ENCODE measurements at places on chromosomes 3 and 15.
A peak's percentile ranks its signal among the peaks of the same experiment; 100 is the strongest.

DNA sequence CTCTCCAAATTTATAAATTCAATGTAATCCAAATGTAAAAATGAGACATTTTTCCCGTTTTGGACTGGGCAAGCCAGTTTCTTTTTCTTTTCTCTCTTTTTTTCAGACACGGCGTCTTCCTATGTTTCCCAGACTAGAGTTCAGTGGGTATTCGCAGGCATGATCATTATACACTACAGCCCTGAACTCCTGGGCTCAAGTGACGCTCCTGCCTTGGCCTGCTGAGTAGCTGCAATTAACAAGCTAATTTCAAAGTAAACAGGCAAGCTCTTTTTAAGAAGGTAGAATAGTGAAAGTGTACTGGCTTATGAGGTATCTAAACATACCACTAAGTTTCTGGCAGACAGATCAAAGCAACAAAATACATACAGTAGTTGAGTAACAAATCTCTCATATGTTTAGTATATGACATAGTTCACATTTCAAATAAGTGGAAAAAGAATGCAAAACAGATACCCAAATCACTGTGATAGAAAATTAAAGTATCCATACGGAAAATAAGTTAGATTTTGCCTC, 13.5 kb downstream of the HIGD1A start:
- DNase-seq, result peak; percentile 36

- DNase-seq, result no peak
Measured at GRCh38 chr3:31370380-31370666, 162.4 kb upstream of the STT3B start.

DNA sequence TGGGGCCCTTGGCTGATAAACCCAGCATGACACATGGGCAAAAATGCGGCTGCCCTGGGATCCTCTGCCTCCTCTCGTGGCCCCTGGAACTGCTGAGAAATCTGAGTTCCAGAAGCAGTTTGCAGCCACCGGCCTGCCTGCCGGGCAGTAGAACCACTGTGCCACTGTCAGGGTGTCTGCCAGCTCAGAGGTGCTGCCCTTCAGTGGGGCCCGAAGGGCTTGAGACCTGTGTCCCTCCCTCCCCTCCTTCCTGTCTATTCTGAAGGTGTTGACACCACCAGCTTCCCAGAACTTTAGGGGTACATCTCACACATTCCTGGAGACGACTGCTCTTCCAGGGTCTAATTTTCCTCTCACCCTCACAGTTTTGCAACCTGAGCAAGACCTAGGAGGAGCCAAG, 88.2 kb upstream of the POMGNT2 start:
- DNase-seq, result no peak

DNA sequence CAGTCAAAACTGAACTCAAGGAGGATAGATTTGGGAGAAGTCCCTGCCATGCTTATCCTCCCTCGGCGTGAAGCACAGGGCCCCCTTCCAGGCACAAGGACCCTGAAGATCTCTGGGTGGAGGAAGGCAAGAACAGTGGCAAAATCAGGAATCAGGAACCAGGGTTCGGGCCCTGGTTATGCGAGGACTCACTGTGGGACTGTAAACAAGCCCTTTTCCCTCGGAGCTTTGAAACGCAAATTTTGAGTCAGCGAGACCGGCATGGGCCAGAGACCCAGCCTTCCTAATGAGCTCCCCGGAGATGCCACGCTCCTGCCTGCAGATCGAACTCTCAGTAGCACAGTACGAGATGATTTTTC, 70.1 kb downstream of the SLC12A8 start:
- no peak for DNase-seq

DNA sequence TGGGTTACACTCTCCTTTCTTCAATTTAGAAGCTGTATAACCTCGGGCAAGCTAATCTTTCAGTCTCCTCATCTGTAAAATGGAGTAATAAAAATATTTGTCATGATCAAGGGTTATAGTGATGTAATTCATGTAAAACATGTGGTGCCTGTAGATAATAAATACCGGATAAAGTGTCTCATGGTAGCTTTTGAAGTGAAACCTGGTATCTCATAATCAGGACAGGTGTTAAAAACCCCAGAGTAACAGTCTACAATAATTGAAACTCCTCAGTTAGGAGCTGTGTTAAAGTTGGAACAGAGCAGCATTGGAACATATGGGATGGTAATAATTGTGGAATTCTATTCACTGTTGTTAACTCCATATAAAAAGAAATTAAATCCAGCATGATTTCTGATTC, 884 bp upstream of the KNL1 start:
- no peak for DNase-seq

DNA sequence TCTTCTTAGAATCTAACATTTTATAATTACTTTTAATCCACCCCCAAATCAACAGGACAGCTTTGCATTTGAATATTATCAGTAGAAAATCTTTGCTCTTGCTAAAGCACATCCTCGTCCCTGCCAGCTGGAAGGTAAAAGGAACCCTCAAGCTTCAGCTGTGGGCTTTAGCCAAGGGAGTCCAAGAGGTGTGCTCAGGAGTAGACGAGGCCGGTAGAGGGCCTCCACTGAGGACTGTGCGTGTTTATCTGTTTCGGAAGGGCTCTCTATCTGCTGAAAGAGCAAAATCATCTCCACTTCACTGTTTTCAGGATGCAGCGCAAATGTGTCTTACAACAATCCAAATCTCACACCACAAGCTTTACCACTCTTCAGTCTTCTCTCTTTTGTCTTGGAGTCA, 257.4 kb upstream of the IL12A start:
- DNase-seq, result no peak

Measured in choroid plexus epithelial cell (primary cell).